ENCODE measurements at places on chromosomes 7 and 10.

- H3K27ac ChIP-seq, result no peak overlapping the region
- no peaks in the 10 kb centered on the region for H3K36me3 ChIP-seq
- DNase-seq, result no peak
Measured at GRCh38 chr7:5854738-5855137, 25.9 kb upstream of the OCM start.

DNA sequence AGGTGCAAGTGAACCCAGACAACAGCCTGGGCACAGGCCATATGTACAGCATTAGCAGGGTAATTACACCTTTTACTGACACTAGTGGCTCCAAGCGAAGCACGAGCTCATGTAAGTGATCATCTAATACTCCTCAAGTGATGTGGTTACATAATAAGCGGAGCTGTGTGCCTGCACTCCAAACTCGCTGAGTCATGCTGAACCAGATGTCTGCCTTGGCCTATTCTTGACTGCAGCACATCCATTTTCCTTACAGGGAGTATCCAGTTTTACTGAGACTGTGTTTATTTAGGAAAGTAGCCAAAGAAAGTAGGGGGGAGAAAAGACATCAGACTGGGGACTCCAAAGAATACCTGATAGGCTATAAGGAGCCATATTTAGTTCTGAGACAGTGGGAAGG, 90.1 kb downstream of the GRM3 start:
- no peak overlapping the region for H3K4me3 ChIP-seq
- H3K27me3 ChIP-seq, result no peaks in the 10 kb centered on the region
- H3K27ac ChIP-seq, result no peak overlapping the region
- no peak for DNase-seq

- no peak overlapping the region for H3K27ac ChIP-seq
- no peak for DNase-seq
- no peaks in the 10 kb centered on the region for H3K4me1 ChIP-seq
- H3K36me3 ChIP-seq, result no peaks in the 10 kb centered on the region
Measured at GRCh38 chr10:65765006-65765541, 1160.8 kb upstream of the LRRTM3 start.

DNA sequence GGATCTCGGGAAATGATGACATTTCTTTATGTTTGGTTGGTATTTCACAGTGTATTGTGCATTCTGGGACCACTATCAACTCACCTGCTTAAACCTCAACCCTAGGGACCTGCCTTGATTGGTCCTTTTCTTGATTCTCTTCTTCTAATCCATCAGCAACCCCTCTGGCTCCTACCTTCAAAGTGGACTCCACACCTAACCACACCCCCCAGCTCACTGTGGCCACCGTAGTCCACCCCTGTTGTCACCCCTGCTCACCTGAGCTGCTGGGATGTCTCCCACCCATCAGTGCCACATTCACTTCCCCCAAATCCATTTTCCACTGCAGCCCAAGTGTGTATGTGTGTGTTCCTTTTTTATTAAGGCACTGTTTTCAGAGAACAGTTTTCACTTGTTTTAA, 145.0 kb downstream of the PLPP4 start:
- DNase-seq, result no peak
- H3K36me3 ChIP-seq, result no peaks in the 10 kb centered on the region
- no peaks in the 10 kb centered on the region for H3K27me3 ChIP-seq
- no peaks in the 10 kb centered on the region for H3K4me1 ChIP-seq
- H3K4me3 ChIP-seq, result no peak overlapping the region

GRCh38 chr10:70480239-70480861, 1.8 kb downstream of the PALD1 start:
- no peak overlapping the region for H3K27ac ChIP-seq
- H3K36me3 ChIP-seq, result no peaks in the 10 kb centered on the region
- H3K4me1 ChIP-seq, result peaks cover 15% of the 10 kb centered on the region
- no peak overlapping the region for H3K4me3 ChIP-seq
- H3K27me3 ChIP-seq, result peaks cover 7% of the 10 kb centered on the region
- DNase-seq, result no peak

DNA sequence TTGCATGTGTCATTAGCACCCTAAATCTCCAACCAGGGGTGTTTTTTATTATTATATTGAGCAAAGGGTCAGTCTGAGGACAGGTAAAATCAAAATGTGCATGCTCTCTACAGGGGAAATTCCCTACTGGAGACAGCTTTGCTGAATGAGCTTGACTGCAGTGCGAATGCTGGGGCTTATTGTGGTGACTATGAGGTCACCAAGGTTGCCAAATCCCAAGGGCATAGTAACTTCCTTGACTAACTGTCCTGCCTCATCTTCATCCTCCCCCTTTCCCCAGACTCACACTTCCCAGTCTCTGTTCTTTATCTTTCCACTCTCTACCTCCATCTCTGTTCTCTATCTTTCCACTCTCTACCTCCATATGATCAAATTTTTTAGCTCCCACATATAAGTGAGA, 22.9 kb upstream of the AOC1 start:
- H3K4me3 ChIP-seq, result no peak overlapping the region
- no peak for DNase-seq
- H3K27me3 ChIP-seq, result peaks cover 9% of the 10 kb centered on the region
- peaks cover 7% of the 10 kb centered on the region for H3K4me1 ChIP-seq

GRCh38 chr10:131201741-131202515, 109.6 kb downstream of the TCERG1L start:
- H3K4me3 ChIP-seq, result no peak overlapping the region
- no peaks in the 10 kb centered on the region for H3K36me3 ChIP-seq
- no peak for DNase-seq
- peaks cover 1% of the 10 kb centered on the region for H3K27me3 ChIP-seq
- H3K4me1 ChIP-seq, result no peaks in the 10 kb centered on the region
- H3K27ac ChIP-seq, result no peak overlapping the region

DNA sequence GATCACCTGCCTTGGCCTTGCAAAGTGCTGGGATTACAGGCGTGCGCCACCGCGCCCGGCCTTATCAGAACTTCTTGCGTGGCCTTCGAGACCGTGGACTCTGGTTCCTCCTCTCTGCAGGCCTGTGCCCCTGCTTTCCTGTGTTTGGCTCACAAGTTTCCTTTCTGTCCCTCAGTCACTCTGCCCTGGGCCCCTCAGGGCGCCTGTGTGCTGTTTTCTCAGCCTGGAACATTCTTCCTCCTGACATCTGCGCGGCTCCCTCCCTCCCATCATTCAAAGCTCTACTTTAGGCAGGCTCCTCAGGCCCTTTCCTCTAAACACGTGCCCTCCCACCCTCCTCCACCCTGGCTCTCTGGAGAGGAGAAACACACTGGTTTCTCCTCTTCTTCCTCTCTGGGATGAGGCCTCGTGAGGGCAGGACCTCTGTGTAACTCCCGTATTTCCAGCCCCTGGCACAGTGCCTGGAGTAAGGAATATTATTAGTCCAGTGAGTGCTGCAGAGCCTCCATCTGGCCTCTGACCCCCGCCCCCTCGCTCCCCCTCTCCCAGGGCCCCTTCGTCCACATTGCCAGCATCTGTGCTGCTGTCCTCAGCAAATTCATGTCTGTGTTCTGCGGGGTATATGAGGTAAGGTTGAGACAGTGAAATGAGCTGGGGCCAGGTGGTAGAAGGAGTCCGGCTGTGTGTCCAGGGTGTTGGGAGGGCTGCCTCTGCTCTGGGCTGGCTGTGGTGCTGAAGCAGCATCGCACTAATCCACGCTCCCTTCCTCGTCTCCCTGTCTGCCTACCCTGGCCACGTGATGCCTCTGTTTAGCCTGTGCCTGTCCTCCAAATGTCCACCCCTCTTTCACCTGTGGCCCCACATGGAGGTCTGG, 7.1 kb downstream of the CLCN1 start:
- H3K36me3 ChIP-seq, result no peaks in the 10 kb centered on the region
- H3K4me1 ChIP-seq, result peaks cover 31% of the 10 kb centered on the region
- no peaks in the 10 kb centered on the region for H3K27me3 ChIP-seq
- no peak for DNase-seq
- no peak overlapping the region for H3K27ac ChIP-seq
- no peak overlapping the region for H3K4me3 ChIP-seq

- no peaks in the 10 kb centered on the region for H3K27me3 ChIP-seq
- no peak overlapping the region for H3K27ac ChIP-seq
- H3K4me1 ChIP-seq, result no peaks in the 10 kb centered on the region
- H3K4me3 ChIP-seq, result no peak overlapping the region
- no peaks in the 10 kb centered on the region for H3K36me3 ChIP-seq
Measured at GRCh38 chr10:111109501-111110242, 32.8 kb downstream of the ADRA2A start.

- no peak overlapping the region for H3K4me3 ChIP-seq
- no peaks in the 10 kb centered on the region for H3K36me3 ChIP-seq
- H3K27me3 ChIP-seq, result no peaks in the 10 kb centered on the region
- DNase-seq, result no peak
- no peak overlapping the region for H3K27ac ChIP-seq
- no peaks in the 10 kb centered on the region for H3K4me1 ChIP-seq
Measured at GRCh38 chr7:69395061-69395714, 203.1 kb upstream of the AUTS2 start.

All from HepG2 (cell line).